Small intestine (tissue), 16 donors: ENCODE measurements at places on chromosomes 5 and 9. TPM values are rescaled to one million over a fixed set of nuclear protein-coding genes. Genes with fewer than 3 reads are reported as not detected.

NSD1 gene
- polyA plus RNA-seq, result 27.2 TPM

- DNase-seq, result no peak
- no peak overlapping the region for H3K27ac ChIP-seq
- H3K4me1 ChIP-seq, result no peaks in the 10 kb centered on the region
- no peaks in the 10 kb centered on the region for H3K27me3 ChIP-seq
- no peak overlapping the region for H3K4me3 ChIP-seq
- H3K36me3 ChIP-seq, result no peaks in the 10 kb centered on the region
Observed at GRCh38 chr5:92019376-92019990, 636.4 kb upstream of the ARRDC3 start.

DNA sequence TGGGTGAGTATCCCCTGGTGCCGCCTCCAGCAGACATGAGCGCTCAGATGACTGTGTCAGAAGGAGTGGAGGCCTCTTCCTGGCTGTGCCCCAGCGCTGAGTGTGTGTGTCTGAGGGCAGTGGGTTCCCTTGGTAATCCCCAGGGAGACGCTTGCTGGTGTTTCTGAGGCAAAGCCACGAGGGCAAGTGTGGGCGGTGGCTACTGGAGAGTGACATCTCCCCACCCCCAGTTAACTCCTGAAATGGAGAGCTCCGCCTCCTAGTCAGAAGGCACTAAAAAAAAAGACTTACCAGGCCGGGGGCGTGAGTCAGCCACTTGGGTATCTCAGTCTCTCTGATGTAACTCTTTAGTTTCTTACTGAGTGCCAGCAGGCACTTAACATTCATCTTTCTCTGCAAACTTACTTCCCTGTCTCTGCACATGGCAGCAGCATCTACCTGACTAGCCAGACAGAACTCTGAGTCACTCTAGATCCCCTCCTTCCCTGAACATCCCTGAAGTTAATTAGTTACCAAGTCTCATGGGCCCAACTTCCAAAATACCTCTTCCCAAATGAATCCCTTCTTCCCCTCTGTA is 19.3 kb downstream of the ORM2 start:
- H3K36me3 ChIP-seq, result peaks cover 6% of the 10 kb centered on the region
- DNase-seq, result peak; percentile 44
- H3K27me3 ChIP-seq, result no peaks in the 10 kb centered on the region

SPINK13 gene
- polyA plus RNA-seq, result not detected

DNA sequence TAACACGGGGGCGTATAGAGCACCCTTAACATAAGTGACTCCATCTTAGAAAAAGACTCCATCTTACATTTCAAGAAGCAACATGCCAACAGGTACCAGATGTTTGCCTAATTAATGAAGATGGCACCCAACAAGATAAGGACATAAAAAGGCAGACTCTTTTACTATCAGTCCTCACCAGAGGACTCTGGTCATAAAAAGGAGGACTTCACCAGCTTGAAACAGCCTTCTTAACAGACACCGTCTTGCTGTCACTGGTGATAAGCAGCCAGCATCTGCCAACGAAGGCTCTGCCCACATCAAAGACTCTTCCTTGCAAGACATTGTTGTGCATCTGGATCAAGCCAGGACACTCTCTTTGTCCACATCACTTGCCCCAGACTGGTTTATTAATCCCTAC is 80.3 kb downstream of the S1PR3 start:
- no peak for DNase-seq
- no peaks in the 10 kb centered on the region for H3K36me3 ChIP-seq
- no peaks in the 10 kb centered on the region for H3K4me1 ChIP-seq
- no peak overlapping the region for H3K27ac ChIP-seq

DNA sequence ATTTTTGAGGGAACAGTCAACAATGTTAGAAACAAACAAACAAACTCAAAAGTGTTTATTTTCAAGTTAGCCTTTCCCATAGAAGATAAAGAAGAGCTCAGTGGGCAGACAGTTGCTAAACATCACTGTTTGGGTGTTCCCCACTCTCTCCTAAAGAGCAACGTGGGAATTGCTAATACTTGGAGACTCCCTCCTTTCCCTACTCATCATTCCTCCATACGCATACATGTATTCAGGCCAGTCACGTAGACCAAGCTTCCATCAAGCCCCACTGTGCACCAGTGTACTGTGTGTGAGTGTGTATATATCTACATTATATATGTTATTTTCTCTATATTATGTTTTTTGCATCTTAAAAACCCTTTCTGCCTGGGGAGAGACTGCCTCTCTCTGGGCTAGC is 115.0 kb upstream of the EGFLAM start:
- H3K4me1 ChIP-seq, result no peaks in the 10 kb centered on the region
- no peak overlapping the region for H3K27ac ChIP-seq
- no peak for DNase-seq
- no peaks in the 10 kb centered on the region for H3K27me3 ChIP-seq

SLC46A2 gene
- polyA plus RNA-seq, result not detected
